ENCODE measurements at places on chromosomes 5 and 9.
A peak's percentile ranks its signal among the peaks of the same experiment; 100 is the strongest.

DNA sequence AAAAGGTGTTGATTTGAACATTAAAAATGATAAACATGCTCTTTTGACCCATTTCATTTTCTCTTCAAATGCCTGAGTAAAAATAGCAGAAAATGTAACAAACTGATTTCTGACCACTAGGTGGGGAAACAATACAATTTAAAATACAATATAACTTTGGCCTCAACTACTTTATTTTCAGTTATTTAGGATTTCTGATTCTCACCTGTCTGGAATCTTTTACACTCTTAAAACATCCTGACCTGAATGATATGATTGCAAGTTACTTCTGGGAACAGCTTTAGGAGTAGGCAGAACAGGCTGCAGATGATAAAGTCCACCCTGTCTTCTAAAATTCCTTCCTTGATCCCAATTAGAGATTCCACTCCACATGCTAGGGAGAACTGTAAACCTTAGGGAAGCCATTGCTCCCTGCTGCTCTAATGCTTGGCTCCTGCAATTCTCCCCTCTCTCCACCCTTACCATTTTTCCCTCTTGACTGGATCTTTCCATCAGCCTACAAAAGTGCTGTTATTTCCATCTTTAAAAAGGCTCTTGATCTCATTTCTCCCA is 70.3 kb downstream of the FYB1 start:
- no peak for DNase-seq

GRCh38 chr5:95238560-95239325 is 46.2 kb downstream of the MCTP1 start:
- no peak for DNase-seq

DNA sequence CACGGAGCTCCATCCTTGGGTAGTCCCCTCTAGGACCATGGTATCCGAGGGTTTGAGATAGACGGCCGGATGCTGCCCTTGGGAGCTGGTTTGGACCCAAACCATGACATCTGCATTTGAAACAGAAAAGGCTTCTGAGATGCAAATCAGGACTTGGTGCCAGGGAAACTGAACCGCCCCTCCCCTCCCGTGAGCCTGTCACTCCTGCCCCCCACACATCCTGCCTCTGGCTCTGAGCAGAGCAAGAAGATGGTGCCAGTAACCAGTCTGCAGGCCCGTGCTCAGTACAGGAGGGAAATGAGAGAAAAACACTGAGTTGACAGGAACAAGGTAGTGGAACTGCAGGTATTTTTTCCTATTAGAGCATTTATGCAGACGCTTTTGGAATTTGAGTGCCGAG is 18.6 kb downstream of the ARPC5L start:
- no peak for DNase-seq

- peak; percentile 82 for DNase-seq
These were observed 61.5 kb downstream of the FXN start for GRCh38 chr9:69097064-69097463.

DNA sequence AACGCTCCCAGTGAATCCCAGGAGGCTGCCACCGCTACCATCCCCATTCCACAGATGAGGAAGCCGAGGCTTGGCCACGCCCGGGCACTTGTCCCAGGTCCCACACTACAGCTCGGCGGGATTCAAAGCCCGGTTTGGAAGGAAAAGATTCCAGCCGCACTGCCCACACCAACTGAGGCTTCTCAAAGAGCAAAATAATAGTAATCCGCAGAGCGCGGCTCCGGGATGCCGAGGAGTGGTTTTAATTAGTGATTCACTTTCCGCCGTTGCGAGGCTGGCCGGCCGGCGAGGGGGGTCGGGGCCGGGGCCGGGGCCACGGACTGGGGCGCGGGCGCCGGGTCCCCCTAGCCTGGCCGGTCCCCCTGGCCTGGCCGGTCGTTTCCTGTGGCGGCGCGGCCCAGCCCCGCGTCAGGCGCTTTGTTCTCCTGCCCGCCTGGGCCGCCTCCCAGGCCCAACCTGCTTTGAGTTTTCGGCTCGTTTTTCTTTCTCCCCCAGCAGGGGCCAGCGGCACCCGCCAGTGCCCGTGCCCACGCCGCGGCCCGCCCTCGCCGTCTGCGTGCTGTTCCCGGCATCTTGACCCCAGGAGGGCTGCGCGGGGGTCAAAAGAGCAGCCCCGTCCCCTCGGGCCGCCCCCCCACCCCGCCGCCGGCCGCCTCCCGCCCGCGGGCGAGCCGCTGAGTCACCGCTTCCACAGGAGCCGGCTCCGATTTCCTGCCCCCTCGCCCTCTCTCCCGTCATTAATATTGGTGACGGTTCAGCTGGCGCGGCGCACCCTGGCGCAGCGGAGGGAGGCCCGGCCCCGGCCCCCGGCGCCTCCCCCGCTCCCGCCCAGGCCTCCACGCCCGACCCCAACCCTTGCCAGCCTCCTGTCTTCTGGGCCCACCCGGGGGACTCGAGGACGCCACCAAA is 31.2 kb downstream of the FGF18 start:
- DNase-seq = no peak

GRCh38 chr5:124438026-124438902 is 308.2 kb downstream of the ZNF608 start:
- no peak for DNase-seq

DNA sequence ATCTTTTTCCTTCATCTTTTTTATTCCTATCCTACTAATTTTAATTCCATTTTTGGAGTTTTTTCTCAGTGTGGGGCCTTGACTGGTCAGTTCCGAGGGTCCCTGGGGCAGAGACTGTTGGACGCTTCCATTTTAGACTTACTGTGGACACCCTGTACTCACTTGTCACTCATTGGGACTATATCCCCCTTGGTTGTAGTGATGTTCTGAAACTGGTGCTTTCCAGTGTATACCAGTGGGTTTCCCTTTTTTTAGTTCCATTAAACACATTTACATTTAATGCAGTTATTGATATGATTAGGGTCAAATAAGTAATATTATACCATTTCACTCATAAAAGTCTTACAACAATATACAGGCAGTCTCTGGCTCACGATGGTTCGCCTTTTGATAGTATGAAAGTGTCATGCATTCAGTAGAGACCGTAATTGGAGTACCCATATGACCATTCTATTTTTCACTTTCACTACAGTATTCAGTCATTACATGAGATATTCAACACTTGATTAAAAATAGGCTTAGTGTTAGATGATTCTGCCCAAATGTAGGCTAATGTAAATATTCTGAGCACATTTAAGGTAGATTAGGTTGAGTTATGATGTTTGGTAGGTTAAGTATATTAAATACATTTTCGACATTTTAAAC is 46.0 kb downstream of the CNOT6 start:
- DNase-seq = no peak
